SK-MEL-5 (cell line): ENCODE measurements at places on chromosomes 6 and 20. TPM values are rescaled to one million over a fixed set of nuclear protein-coding genes. Genes with fewer than 3 reads are reported as not detected.

GRCh38 chr6:134240665-134241431 is 77.1 kb downstream of the SGK1 start:
- no peak for DNase-seq

- DNase-seq = no peak
These were observed 73.0 kb downstream of the PPP1R3G start for GRCh38 chr6:5158180-5158579.

DNA sequence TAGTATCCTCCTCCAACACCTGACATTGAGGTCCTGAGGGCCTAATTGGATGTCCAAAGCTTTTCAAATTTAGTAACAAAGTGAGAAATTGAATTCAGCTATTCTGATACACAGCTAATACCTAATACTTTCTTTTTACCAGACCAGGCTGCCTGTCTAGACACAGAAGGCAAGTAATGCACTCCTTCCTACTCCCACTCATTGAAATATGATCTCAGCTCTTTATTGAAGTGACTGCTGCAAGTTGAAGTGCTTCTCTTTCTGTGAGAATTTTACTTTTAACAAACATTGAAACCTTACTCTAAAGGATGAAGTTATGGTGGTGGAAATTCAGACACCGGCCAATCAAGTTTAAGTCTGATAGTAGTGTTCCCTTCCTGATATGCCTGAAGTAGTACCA is 90.8 kb upstream of the OGFRL1 start:
- no peak for DNase-seq

DNA sequence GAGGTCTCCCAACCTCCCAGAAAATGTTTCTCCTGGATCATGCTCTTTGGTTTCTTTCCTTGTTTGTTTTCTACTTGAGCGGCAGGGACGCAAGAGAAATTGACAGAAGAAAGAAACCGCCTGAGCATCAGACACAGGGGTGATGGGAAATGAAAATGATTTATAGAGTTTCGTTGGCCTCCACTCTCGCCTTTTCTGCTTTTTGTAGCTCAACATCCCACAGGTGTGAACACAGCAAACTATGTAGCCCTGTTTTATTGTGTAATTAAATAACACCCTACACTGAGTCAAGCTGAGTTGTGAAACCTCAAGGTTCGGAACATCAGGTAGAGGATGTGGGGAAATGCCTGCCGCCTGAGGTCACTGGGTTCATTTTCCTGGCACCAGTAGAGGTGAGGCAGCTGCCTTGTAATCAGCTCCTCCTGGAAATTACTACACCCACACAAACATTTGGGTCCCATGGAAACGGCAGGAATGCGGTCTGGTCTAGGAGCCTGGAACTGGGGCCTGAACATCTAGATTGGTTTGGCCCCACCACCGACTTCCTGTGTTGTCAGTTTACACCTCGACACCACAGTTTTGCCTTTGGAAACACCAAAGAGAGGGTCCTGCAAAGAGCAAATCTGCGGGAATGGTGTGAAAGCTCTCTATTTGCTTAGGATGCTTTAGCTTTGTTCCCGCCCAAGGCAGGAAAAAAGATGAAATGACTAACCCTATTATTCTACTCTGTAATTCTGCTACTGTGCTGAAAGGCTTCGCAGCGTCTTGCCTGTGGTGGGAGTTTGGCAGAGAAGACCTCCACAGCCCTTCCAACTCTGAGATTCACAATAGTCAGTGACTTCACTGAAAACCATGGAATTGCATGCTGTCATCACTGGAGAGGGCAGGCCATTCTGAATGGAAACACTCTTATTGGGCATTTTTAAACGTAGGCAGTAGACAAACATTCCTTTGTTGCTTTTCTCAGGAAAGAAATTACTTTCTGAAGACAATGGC is 53.0 kb downstream of the ADAT2 start:
- DNase-seq = no peak

DNA sequence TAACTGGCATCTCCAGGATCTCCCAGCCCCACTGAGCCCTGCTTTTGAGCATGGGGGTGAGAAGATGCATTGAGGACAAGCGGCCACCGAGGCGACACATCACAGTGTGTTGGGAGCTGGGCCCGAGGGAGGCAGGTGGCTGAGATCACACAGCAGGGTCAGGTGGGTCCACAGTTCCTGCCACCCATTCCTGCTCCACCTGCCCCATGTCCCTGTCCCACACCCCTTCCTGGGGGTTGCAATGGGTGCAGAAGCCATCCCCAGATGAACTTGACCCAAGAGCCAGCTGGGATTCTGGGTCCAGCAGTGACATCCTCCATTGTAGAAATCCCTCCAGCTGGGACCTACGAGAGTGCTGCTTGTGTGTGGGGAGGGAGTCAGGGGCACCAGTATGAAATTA is 1.0 kb downstream of the TGM2 start:
- DNase-seq = no peak

GRCh38 chr20:37240337-37241067 is 21.1 kb downstream of the GHRH start:
- DNase-seq = no peak

- no peak for DNase-seq
These were observed 38.3 kb downstream of the NINL start for GRCh38 chr20:25547063-25547462.

The IL20RA gene
- not detected in 2 replicates for total RNA-seq

DNA sequence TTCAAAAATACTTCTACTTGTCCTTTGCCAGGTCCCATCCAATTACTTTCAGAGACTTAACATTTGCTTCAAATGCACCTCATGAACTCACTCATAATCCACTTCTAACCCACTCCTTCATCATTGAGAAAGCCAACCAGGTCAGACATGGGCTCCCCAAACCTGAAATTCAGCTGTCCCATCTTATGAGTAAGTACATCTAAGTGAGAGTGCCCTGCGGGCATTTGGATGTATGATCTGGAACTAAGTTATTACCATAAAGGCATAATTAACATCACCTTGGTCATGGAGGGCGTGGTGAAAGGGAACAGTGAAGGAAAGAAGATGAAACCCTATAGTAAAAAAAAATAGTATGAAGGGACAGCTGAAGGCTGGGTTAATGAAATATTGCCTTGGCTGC is 896.8 kb downstream of the C6orf118 start:
- DNase-seq = no peak

GRCh38 chr6:162581988-162582780 is 145.4 kb downstream of the PRKN start:
- DNase-seq = no peak

- DNase-seq = peak; percentile 65
These were observed 29.1 kb upstream of the ZC3H12D start for GRCh38 chr6:149513915-149514314.

The AGER gene
- total RNA-seq = 0.35 and 0.85 TPM in 2 replicates

DNA sequence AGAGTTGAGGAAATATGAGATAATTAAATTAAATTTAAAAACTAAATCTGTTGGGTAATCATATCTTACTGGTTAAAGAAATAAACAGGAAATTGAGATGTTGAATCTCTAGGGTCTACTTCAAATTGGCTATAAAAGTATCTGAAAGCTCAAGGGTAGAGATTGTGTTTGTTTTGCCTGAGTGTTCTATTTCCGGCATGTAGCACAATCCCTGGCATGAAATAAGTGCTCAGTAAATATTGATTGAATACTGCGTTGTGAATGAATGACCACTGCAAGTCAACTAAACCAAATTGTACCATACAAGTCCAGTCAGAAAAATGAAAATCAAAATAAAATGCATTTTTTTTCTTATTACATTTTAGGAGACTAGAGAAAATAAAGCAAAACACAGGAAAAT is 709.8 kb downstream of the EPM2A start:
- DNase-seq = no peak

The GFOD1 gene
- 7.3 and 8.6 TPM in 2 replicates for total RNA-seq

The HRH3 gene
- total RNA-seq = not detected in 2 replicates

DNA sequence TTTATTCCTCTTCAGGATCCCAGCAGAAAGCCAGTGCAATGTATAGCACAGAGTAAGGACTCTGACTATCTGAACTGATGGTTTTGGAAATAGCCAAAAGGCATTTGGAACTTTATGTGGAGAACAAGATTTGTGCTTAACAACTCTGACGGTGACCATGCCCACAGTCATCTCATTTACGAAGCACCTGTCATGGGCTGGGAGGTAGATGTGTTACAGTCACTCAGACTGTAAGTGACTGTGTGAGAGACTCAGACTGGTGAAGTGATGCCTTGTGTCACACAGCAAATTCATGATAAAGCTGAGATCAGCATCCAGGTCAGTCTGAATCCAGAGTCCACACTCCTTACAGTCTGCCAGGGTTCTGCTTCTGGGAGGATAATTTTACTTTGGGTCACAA is 23.9 kb upstream of the FAM83C start:
- DNase-seq = no peak

The GGT7 gene
- 4.4 and 8.0 TPM in 2 replicates for total RNA-seq

DNA sequence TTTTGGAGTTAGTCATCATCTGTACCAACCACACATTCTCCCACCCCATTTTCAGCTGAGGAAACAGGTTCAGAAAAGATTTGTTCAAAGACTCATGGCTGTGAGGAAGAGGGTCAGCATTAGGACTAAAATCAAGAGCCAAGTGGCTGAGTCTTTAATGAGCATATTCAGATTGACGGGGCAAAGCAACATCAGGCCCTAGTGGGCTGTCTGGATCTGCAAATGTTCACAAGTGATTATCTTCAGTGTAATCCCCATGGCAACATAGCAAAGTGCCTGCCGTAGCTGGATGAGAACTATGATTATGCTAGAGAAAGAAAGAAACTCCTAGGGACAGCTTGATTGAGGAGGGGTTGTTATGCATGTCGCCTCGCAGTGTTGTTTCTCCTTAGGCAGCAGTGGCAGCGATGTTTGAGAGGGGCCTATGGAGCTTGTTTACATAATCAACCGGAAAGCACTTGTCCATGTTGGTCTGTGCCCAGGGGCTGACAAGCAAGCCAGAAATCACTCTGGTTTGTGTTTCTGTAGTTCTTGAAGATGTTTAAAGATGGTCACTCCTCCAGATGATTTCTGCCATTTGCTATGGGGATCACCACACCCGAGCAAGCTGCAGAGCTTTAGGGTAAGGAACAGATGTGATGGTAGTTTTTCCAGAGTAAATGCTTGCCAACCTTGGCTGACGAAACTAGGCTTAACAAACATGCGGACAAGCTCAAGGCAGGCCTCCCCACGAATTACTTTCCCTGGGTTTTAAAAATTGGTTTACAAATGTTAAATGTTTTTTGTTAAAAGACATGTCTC is 124.3 kb upstream of the MLIP start:
- DNase-seq = no peak

DNA sequence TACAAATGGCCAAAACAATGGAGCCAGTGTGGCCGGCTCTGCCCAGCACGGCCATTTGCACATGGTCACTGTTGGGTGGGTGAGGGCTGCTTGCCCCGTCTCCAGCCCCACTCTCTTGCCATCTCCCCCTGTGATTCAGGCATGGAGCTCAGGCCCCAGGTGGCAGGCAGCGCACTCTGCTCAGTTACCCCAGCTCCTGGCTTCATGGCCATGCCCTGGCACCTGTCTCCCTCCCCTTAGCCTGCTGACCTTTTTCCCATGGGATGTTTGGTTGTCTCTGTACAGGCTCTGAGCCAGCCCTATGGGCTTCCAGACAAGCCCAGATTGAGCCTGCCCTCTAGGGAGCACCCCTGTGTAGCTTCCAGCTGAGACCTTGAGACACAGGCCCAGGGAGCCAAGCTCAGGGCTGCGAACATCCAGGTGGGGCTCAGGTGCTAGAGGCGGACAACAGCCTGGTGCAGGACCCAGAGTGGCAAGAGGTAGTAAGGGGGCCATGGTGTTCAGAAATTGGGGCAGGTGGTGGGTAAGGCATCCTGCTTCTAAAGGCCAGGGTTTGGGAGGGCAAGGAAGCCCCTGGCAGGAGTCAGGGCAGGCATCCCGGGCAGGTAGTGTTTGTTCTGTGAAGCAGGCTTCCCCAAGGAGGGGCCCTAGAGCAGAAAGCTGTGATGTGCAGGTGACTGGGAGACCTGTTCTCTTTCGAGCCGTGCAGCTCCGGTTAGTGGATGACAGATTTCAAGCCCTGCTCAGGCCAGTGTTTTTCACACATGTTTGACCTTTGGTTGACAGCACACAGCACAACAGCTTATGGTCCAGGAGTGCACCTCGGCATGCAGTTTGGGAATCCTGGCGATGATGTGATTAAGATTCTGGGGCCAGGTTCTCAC is 17.7 kb downstream of the SYNJ2 start:
- DNase-seq = no peak

DNA sequence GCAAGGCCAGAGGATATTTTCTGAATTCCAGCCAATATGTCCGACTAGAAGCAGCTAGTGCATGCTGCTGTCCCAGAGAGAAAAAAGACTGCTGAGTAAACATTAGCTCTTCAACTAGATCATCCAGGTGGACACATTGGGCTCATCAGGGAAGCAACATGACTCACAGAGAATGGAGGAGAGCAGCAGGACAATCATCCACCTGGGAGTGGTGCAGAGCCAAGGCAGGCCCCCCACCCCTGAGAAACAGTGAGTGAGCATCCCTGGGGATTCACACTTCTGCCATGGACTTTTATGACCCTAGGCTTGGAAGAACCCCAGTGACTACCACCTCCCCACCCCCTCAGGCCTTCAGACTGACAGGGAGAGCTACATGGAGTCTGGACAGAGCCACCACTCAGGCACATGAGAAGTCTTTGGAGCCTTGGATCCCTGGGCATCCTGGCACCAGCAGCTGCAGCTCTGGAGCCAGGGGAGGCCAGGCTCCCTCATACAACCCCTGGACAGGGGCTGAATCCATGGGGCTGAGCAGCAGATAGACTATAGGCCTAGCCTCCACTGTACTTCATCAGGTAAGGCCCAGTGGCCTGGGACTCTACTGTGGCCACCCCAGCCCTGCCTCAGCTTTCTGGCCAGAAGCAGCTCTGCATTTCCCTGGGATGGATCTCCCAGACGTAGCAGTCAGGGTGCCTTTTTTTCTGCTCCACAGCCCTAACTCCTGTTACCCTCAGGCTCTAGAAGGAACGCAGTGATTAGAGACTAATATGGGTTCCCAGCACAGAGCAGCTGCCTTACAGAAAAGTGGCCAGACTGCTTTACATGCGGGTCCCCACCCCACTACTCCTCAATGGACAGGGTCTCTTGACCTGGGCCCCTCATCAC is 82.9 kb upstream of the RNF217 start:
- no peak for DNase-seq

- DNase-seq = no peak
These were observed 8.1 kb upstream of the SERPINB9 start for GRCh38 chr6:2911171-2911570.

GRCh38 chr6:155504848-155505607 is 49.4 kb upstream of the NOX3 start:
- no peak for DNase-seq

GRCh38 chr6:7649037-7649810 is 59.2 kb downstream of the SNRNP48 start:
- DNase-seq = no peak

The MYBL2 gene
- 10.4 and 14.1 TPM in 2 replicates for total RNA-seq
